ENCODE measurements at places on chromosomes 1 and 21. TPM values are rescaled to one million over a fixed set of nuclear protein-coding genes. Genes with fewer than 3 reads are reported as not detected.

The KLHDC9 gene
- total RNA-seq, result 2.1 TPM

The DUSP23 gene
- 68.7 TPM for total RNA-seq

The ASCL5 gene
- total RNA-seq, result not detected

The LMOD1 gene
- total RNA-seq, result 10.2 TPM

The CRP gene
- total RNA-seq, result not detected

The SETD4 gene
- 28.1 TPM for total RNA-seq

The OR2L13 gene
- total RNA-seq, result 0.60 TPM

The ALX3 gene
- not detected for total RNA-seq

The NMNAT1 gene
- total RNA-seq, result 13.0 TPM

The ATG4C gene
- total RNA-seq, result 18.8 TPM

The SHE gene
- total RNA-seq, result 54.7 TPM

The CSF3R gene
- total RNA-seq, result 200 TPM

The ZMYM1 gene
- total RNA-seq, result 18.0 TPM

The OR2AK2 gene
- 3.1 TPM for total RNA-seq

Measured in spleen (tissue), 13 donors.